ENCODE measurements at places on chromosomes 2 and 18. TPM values are rescaled to one million over a fixed set of nuclear protein-coding genes. Genes with fewer than 3 reads are reported as not detected.

- DNase-seq, result no peak
These were observed 157.1 kb downstream of the RIT2 start for GRCh38 chr18:42958353-42958752.

- no peak for DNase-seq
These were observed 45.6 kb downstream of the NETO1 start for GRCh38 chr18:72822202-72822601.

GRCh38 chr2:218194880-218195279 lies 22.1 kb upstream of the ARPC2 start:
- DNase-seq, result no peak

- DNase-seq, result no peak
These were observed 192.5 kb downstream of the EN1 start for GRCh38 chr2:118654945-118655344.

GRCh38 chr2:108268001-108268400 lies 20.7 kb upstream of the SULT1C2 start:
- DNase-seq, result no peak

DNA sequence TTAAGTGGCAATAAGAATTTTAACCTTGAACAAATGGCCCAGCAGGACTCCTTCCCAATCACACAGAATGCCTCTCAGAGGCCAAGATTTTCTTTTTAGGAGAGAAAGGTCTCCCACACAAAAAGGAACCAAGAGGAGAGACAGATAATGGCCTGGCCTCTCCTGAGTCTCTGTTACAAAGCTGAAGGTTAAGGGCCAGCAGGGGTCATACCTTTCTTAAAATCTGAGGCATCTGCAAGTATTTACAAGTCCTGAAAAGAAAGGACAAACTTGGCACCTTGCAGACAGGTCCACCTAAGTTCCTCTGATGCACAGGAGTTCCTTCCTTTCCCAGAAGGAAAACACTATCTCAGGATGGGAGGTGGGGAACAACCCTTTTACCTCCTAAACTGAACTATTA lies 142.3 kb downstream of the TMEM163 start:
- DNase-seq, result no peak

DNA sequence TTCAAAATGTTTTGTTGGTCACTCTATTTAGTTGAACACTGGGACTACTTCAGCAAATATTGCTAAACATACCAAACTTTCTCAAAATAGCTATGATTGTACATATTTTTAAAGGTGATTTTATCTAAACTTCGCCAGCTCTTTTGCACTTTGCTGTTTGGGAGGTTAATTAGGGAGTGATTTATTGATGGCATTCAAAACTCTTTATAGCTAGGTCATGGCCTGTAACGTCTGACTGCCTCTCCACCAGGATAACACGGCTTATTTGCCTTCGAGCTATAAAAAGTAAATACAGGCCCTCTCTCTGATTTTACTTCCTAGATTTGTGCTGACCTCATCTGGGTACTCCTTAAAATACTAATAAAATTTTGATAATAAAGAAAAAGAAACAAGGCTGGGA lies 931.9 kb downstream of the DCDC2C start:
- DNase-seq, result no peak

DNA sequence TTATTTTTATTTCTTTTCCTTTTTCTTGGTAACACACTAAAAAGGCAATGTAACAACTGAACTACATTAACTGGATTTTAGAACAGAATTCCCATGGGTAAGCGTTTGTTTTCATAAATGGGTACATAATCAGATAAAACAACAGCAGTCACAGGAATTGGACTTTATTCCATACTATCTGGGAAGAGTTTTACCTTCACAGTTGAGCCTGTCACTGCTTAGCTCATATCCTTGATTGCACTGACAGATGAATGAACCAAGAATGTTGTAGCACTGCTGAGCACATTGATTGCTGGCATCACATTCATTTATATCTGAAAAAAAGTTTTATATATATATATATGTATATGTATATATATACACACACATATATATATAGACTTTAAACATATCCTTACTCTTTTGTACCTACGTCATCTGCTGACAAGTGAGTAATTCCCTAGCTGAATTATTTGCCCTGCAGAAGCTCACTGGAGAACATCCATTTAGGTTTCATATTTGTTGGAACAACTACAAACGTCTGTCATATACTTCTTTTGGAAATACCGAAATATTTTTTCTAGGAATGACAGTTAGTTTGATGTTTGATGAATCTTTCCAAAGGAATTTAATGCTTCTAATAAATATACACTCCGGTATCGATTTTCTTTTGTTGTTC lies 47.0 kb downstream of the EFEMP1 start:
- no peak for DNase-seq

- DNase-seq, result no peak
These were observed 485.4 kb downstream of the TNS1 start for GRCh38 chr2:217517402-217517801.

DNA sequence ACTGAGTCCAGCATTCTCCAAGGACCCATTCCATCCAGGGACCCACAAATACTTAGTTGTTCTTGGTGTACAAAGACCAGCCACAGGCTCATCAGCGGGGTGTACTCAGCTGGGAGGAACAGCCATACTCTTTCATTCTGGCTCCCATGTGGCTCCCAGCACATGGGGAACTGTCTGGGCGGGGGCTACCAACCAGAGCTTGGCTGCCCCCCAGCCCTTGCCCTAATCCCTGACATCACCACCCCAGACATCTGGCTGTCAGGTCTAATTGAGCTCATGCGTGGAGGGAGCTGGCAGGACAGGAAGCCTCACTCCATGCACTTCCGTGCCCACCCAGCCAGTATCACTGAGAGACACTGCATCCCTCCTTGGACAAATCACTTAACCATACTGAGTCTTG lies 283.6 kb downstream of the DYSF start:
- no peak for DNase-seq

GRCh38 chr2:150357770-150358467 lies 129.5 kb downstream of the RND3 start:
- no peak for DNase-seq

DNA sequence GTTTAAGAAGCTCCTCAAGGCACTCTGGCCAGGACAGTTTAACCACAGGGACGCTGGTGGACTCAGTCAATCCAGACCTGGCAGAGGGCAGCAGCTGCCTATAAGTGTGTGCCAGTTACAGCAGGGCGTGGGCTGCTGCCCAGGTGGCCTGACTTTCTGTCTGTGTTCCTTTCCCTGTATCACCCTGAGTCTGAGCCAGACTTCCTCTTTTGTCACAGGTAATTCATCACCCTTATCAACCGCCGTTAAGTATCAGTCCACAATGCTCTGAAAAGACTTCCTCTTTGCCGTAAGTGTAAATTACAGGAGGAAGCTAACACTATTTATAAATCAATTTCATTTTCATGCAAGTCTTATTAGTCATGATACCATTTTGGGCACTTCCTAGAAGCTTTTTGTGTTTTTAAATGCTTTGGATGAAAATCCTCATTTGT lies 7.0 kb downstream of the LPIN1 start:
- no peak for DNase-seq

- no peak for DNase-seq
These were observed 13.6 kb downstream of the TWSG1 start for GRCh38 chr18:9348079-9348671.

GRCh38 chr2:12062053-12062395 lies 315.6 kb downstream of the LPIN1 start:
- DNase-seq, result no peak

DNA sequence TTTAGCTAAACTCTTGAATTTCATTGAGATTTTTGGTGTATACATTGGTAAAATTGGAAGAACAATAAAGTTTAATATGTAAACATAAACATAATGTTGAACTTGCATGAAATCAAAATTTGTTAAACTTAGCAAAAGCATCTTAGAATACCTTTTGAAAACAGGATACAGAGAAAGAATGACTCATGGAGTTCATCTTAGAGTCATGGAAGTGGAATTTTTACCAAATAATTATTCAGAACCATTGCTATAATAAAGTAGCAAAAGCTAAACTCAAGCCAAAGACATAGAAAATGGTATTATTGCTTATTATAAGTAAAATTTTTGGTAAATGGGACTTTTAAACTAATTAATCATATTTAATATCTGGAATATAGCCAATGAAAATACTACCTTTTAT lies 841.6 kb upstream of the SLC39A10 start:
- no peak for DNase-seq

Gene UGT1A10
- polyA plus RNA-seq, result 2.4 TPM

Gene TWIST2
- 6.0 TPM for polyA plus RNA-seq
